ENCODE measurements at places on chromosomes 11 and 22. TPM values are rescaled to one million over a fixed set of nuclear protein-coding genes. Genes with fewer than 3 reads are reported as not detected.

NCAM1 gene
- polyA plus RNA-seq: 295 TPM

CARD16 gene
- polyA plus RNA-seq: 1.7 TPM

PRG3 gene
- not detected for polyA plus RNA-seq

CCDC188 gene
- polyA plus RNA-seq: 1.6 TPM

CALCA gene
- not detected for polyA plus RNA-seq
